ENCODE measurements at places on chromosomes 1 and 21. TPM values are rescaled to one million over a fixed set of nuclear protein-coding genes. Genes with fewer than 3 reads are reported as not detected.

GRCh38 chr1:2457444-2457843 lies 18.6 kb upstream of the PLCH2 start:
- no peak overlapping the region for H3K27ac ChIP-seq
- DNase-seq, result no peak
- H3K27me3 ChIP-seq, result no peaks in the 10 kb centered on the region
- H3K36me3 ChIP-seq, result no peaks in the 10 kb centered on the region
- no peak overlapping the region for H3K4me3 ChIP-seq

- H3K4me1 ChIP-seq, result peaks cover 8% of the 10 kb centered on the region
- no peak overlapping the region for H3K27ac ChIP-seq
- no peak overlapping the region for H3K4me3 ChIP-seq
- no peaks in the 10 kb centered on the region for H3K36me3 ChIP-seq
These were observed 10.8 kb upstream of the LAMC1 start for GRCh38 chr1:183012301-183012994.

Gene F13B
- total RNA-seq, result not detected

DNA sequence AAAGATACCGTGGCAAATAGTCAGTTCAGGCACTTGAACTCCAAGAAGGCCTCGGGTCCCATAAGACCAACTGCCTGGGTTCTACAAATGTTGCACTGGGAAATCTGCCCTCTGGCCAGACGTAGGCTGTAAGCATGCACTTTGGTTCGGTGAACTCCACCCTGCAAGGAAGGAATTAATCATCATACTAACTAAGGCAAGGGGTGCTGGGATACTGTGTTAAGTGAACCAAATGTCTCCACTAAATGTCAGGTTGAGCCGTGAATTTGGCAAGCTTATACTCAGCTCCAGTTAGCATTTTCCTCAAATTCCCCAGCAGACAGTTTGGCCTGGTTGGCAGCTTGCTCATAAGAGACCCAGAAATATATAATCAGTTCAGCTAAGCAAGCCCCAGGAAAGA lies 385.9 kb downstream of the GPATCH2 start:
- no peak overlapping the region for H3K4me3 ChIP-seq
- no peak overlapping the region for H3K27ac ChIP-seq

- H3K4me3 ChIP-seq, result no peak overlapping the region
- H3K27me3 ChIP-seq, result no peaks in the 10 kb centered on the region
- no peak overlapping the region for H3K27ac ChIP-seq
These were observed 60.1 kb downstream of the CD34 start for GRCh38 chr1:207850621-207851407.

- H3K4me3 ChIP-seq, result peak overlapping the region; percentile 62
- no peaks in the 10 kb centered on the region for H3K27me3 ChIP-seq
- peaks cover 31% of the 10 kb centered on the region for H3K4me1 ChIP-seq
- DNase-seq, result no peak
These were observed 519 bp downstream of the RERE start for GRCh38 chr1:8816831-8817411.

DNA sequence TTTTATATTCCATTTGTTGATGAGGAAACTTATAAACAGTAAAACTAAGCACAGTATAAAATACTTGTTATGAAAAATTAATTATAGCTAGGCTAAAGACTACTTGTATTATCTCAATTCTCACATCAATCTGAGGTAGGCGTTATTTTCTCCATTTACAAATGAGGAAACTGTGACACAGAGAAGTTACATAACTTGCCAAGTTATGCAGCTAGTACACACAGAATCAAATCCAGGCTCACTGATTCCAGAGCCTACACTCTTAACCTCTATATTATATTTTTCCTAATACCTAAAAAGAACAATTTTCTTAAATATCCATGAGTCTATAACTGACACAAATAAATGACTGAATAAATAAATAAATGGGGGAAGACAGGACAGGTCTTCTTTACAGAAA lies 11.2 kb upstream of the VPS45 start:
- H3K4me1 ChIP-seq, result peaks cover 1% of the 10 kb centered on the region
- no peak for DNase-seq
- H3K27ac ChIP-seq, result no peak overlapping the region
- no peaks in the 10 kb centered on the region for H3K36me3 ChIP-seq

DNA sequence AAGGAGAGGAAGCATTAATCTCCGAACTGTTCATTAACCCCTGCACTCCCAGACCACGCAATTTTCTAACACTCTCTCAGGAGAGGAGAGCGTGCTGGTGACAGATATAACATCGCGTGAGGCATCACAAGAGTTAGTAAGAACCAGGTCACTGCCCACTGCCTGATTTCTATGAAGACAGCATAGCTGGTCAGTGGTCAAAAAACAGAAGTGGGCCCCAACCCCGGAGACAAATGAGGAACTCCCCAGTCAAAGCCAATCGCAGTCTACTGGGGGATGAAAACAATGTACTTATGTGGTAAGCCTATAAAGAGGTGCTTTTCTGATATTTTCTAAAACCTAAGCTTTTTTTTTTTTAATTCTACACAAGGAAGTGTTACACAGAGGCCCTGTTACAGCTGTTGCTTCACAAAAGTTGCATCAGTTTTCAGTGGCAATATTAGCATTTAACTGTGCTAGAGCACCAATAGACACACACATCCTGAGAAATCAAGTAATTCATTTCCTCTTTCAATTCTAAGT lies 231.8 kb upstream of the IRF2BP2 start:
- no peaks in the 10 kb centered on the region for H3K36me3 ChIP-seq
- peaks cover 16% of the 10 kb centered on the region for H3K4me1 ChIP-seq
- DNase-seq, result no peak
- no peak overlapping the region for H3K4me3 ChIP-seq
- no peaks in the 10 kb centered on the region for H3K27me3 ChIP-seq

Gene STRIP1
- 44.4 TPM for total RNA-seq

DNA sequence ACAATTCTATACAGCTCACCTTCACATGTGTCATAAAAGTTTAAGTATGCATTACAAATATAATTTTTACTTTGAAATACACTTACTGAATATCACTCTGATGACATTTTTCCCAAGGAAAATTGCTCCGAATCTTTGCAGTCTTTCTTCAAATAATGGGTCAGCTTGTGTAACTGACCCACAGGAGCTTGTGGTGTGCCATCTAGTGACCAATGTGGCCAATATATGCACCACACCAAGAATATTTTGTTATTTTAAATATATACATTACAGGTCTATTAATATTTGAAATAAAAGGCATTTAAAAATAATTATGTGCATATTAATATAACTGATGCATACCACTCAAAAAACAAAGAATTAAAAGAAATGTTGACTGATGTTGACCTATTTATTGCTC lies 271.4 kb downstream of the TBX15 start:
- H3K27ac ChIP-seq, result no peak overlapping the region
- no peaks in the 10 kb centered on the region for H3K4me1 ChIP-seq
- H3K36me3 ChIP-seq, result no peaks in the 10 kb centered on the region
- H3K4me3 ChIP-seq, result no peak overlapping the region
- H3K27me3 ChIP-seq, result no peaks in the 10 kb centered on the region

Gene RPS6KA1
- 24.0 TPM for total RNA-seq

Gene CR1L
- total RNA-seq, result not detected

Gene SH2D5
- total RNA-seq, result 0.79 TPM

GRCh38 chr1:234579967-234580366 lies 30.0 kb downstream of the IRF2BP2 start:
- no peaks in the 10 kb centered on the region for H3K4me1 ChIP-seq
- no peak overlapping the region for H3K4me3 ChIP-seq
- H3K27ac ChIP-seq, result no peak overlapping the region

- peaks cover 28% of the 10 kb centered on the region for H3K27me3 ChIP-seq
- DNase-seq, result no peak
- H3K27ac ChIP-seq, result no peak overlapping the region
- H3K36me3 ChIP-seq, result no peaks in the 10 kb centered on the region
- no peak overlapping the region for H3K4me3 ChIP-seq
These were observed 36.6 kb upstream of the KCTD3 start for GRCh38 chr1:215530401-215530984.

DNA sequence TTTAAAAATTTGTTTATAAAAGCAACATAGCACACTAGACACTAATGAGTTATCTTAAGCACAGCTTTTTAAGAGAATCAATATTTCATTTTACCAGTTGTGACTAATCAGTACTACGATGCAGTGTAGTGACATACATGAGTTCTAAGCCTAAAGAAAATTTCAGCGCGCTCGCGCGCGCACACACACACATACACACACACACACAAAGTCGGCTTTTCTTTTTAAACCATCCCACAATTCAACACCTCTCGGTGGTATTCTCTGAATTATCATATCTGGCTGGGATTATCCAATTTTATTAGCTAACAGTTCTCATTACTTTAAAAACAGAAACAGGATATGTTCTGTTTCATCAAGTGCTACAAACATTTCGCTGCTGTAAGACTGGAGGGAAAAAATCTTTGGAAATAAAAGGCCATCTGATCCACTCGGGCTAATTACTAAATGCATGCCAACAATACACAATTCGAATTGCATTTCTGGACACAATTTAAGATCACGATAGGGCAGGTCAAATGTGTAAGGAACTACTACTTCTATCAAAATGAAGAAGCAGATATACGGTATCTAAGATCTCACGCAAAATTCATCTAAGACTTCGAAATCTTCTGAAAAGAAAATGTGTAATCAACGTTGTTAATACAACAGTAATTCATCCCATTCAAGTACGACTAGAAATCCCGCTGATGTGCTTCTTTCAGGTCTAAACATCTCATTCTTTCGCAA lies 1.2 kb downstream of the TUT4 start:
- peak overlapping the region; percentile 94 for H3K27ac ChIP-seq
- H3K4me3 ChIP-seq, result peak overlapping the region; percentile 99
- peaks cover 10% of the 10 kb centered on the region for H3K4me1 ChIP-seq
- H3K27me3 ChIP-seq, result no peaks in the 10 kb centered on the region

DNA sequence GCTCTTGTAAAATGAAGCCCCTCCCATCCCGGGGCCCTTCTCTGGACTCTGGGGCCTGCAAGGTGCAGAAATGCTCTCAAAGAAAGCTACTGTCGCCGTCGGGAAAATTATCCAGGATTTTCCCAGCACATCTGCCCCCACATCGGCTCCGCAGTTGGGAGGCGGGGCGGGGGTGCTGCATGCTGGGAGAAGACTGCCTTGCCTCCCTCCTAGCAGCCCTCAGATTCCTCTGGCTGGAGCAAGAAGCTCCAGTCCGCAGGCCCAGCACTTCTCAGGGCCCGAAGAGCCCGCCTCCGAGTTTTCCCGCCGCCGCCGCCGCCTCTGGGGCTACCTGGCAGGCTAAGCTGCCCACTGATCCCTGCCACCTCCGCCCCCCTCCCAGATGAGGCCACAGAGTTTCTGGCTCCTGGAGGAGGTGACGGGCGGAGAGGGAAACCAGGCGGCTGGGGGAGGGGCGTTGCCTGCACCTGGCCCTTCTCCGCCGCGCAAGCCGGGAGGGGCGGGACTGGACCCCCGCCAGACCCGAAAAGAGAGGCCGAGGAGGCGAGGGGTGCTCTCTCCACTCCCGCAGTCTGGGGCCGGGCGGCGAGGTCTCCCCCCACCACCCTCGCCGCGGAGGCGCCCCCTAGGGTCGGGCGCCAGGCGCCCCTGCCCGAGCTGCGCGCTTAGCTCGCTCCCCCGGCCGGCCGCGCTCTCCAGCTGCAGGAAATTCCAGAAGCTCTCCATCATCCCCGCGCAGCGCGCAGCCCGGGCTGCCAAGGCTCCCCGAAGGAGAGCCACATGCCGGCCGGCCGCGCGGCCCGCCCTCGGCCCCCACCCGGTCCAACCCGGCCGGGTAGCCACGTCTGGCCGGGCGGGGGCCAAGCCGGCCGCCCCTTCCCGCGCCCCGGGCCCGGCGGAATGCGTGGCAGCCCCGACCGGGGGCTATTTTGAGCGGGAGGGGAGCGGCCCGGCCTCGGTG lies 28.8 kb downstream of the AHDC1 start:
- no peaks in the 10 kb centered on the region for H3K36me3 ChIP-seq
- no peaks in the 10 kb centered on the region for H3K27me3 ChIP-seq
- H3K27ac ChIP-seq, result peak overlapping the region; percentile 95
- H3K4me3 ChIP-seq, result peak overlapping the region; percentile 35
- peaks cover 83% of the 10 kb centered on the region for H3K4me1 ChIP-seq
- no peak for DNase-seq

Gene SLC2A5
- total RNA-seq, result 5.7 TPM

GRCh38 chr1:230268371-230269170 lies 157.6 kb downstream of the PGBD5 start:
- peaks cover 15% of the 10 kb centered on the region for H3K36me3 ChIP-seq
- no peak overlapping the region for H3K27ac ChIP-seq
- DNase-seq, result no peak
- no peaks in the 10 kb centered on the region for H3K27me3 ChIP-seq

GRCh38 chr21:42094811-42095210 lies 23.7 kb downstream of the UMODL1 start:
- H3K36me3 ChIP-seq, result no peaks in the 10 kb centered on the region
- no peak overlapping the region for H3K27ac ChIP-seq
- H3K4me1 ChIP-seq, result peaks cover 47% of the 10 kb centered on the region
- no peaks in the 10 kb centered on the region for H3K27me3 ChIP-seq

DNA sequence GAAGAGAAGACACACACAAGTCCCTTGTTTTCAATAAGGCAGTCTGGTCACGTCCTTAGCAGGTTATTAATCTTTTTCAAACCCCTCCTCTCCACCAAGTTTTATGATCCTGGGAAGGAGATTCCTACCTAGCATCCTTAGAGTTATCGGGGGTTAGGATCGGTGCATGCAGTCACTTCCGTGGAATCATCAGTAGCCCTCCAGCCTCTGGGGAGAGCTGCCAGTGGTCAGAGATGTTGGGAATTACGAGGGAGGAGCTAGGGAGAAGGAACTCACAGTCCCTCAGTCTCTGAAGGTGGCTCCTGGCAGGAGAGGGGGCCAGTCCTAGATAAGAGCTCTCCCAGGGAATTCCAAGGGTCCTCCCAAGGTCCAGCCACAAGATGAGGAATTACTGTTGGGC lies 57.7 kb upstream of the ATP5PO start:
- no peak for DNase-seq
- H3K4me1 ChIP-seq, result peaks cover 11% of the 10 kb centered on the region
- no peaks in the 10 kb centered on the region for H3K36me3 ChIP-seq
- no peaks in the 10 kb centered on the region for H3K27me3 ChIP-seq

DNA sequence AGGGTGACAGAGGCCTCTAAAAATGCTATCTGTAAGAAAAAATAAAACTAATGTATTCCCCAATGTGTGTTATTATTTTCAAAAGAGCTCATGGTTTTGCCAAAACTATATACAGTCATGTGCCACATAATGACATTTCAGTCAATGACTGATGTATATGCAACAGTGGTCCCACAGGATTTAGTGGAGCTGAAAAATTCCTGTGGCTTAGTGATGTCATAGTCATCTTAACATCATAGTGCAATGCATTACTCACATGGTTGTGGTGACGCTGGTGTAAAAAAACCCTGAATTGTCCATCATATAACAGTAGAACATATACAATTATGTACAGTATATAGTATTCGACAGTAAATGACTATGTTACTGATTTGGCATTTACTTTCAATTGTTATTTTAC lies 172.4 kb downstream of the CACNA1E start:
- H3K36me3 ChIP-seq, result no peaks in the 10 kb centered on the region
- H3K27ac ChIP-seq, result no peak overlapping the region
- H3K27me3 ChIP-seq, result no peaks in the 10 kb centered on the region
- DNase-seq, result no peak

Gene RGS8
- total RNA-seq, result not detected
